ENCODE measurements at places on chromosomes 2 and 18. TPM values are rescaled to one million over a fixed set of nuclear protein-coding genes. Genes with fewer than 3 reads are reported as not detected.

The IL1R1 gene
- total RNA-seq: 155 TPM

The SRD5A2 gene
- not detected for total RNA-seq

The EMX1 gene
- total RNA-seq: not detected

- H3K27me3 ChIP-seq: no peaks in the 10 kb centered on the region
- no peak for DNase-seq
- no peak overlapping the region for H3K4me3 ChIP-seq
- H3K4me1 ChIP-seq: no peaks in the 10 kb centered on the region
Observed at GRCh38 chr2:96923810-96924774, 54.2 kb upstream of the SEMA4C start.

DNA sequence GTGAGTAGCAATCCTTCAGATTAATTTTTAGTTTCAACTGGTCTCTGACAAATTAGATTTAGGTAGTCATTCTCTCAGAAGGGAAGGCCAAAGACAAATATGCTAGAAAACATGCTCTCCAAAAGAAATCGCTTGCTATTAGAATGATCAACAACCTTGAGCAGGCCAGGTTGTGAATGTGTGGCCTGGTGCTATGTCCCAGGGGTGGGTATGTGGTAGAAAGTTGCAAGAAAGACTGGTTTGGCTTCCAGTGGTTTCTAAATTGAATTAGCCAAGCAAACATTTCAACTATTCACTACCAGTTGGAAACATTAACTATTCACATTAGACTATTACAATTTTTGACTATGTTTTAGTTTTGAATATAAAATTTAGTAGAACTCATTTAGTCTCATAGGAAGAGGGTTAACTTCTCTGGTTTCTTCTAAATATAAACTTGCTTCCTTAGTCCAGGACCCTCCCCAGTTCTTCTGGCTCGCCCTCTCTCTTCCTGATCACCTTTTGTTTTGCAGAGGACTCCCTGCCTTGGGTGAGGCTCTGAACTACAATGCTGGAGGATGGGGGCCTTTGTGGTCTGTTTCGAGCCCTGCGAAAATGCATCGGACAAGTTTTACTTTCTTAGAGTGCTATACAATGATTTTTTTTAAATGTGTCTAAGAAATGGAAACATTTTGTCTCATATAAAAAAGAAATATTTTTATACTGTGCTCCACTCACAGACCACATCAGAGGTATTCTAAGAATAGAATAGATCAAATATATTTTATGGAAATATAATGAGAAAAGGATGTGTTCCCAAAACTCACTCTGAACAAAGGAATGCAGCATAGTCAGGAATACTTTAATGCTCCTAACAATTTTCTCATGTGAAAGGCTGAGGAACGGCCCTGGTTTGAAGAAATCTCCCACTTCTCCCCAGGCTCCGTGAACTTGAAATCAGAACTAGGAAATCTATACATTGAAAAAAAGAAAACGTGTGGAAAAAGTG is 375.0 kb upstream of the ZEB2 start:
- H3K4me3 ChIP-seq: no peak overlapping the region
- no peak for DNase-seq
- H3K36me3 ChIP-seq: no peaks in the 10 kb centered on the region
- H3K27ac ChIP-seq: no peak overlapping the region
- no peaks in the 10 kb centered on the region for H3K4me1 ChIP-seq

DNA sequence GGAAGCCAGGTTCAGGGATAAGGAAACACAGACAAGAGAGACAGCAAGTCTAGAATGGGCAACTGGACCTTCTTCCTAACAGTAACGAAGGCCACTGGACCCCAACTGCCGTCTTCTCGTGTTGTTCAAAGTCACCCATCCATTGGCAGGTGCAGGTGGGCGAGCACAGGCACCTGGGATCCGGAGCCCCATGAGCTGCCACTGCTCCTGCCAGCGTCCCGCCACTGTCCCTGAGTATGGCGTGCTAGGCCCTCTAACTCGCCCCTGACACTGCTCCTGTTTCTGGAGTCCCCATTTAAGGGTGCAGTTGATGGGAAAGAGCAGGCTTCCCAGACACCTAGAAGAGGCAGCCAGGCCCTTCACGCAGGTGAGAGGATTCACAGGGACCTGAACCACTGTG is 48.0 kb downstream of the NDUFA10 start:
- H3K27ac ChIP-seq: no peak overlapping the region
- H3K36me3 ChIP-seq: no peaks in the 10 kb centered on the region
- no peaks in the 10 kb centered on the region for H3K27me3 ChIP-seq
- no peak overlapping the region for H3K4me3 ChIP-seq
- DNase-seq: no peak
- no peaks in the 10 kb centered on the region for H3K4me1 ChIP-seq

DNA sequence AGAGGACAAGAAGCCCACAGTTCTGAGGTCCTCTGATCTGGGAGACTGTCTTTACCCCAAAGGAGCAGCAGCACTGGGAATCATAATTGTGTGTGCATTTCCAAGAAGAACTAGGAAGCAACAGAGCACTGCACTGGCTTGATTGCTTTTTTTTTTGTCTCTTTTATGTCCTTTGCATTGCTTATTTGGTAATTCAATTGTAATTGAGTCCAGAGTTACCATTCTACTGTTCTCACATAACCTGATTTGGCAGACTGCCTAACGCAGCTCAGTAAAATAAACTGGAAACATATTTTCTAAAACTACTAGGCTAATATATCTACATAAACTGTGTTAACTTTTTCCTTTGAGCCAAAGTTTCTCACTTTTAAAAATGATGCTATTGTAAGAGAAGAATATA is 190.3 kb upstream of the SLC8A1 start:
- H3K36me3 ChIP-seq: no peaks in the 10 kb centered on the region
- H3K27me3 ChIP-seq: no peaks in the 10 kb centered on the region
- no peak overlapping the region for H3K27ac ChIP-seq
- DNase-seq: no peak

- no peaks in the 10 kb centered on the region for H3K27me3 ChIP-seq
- no peak overlapping the region for H3K4me3 ChIP-seq
- no peaks in the 10 kb centered on the region for H3K4me1 ChIP-seq
- DNase-seq: no peak
- no peaks in the 10 kb centered on the region for H3K36me3 ChIP-seq
Observed at GRCh38 chr18:9066817-9067306, 35.6 kb upstream of the NDUFV2 start.

- H3K4me3 ChIP-seq: no peak overlapping the region
- H3K27ac ChIP-seq: peak overlapping the region; percentile 76
- H3K36me3 ChIP-seq: no peaks in the 10 kb centered on the region
Observed at GRCh38 chr2:109164739-109165221, 35.8 kb downstream of the SH3RF3 start.
